ENCODE measurements at places on chromosomes 16 and 17.

DNA sequence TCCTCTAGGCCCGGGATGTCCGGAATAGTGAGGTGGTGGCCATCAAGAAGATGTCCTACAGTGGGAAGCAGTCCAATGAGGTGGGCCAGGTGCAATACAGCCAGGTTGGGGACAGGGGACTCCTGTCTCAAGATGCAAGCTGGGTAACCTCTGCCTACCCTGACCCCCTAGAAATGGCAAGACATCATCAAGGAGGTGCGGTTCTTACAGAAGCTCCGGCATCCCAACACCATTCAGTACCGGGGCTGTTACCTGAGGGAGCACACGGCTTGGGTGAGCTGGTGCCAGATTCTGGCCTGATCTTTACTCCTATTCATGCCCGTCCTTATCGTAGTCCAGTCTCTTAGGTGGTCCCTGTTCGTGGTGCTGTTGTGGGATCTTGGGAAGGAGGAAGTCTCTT lies 4.4 kb downstream of the TAOK2 start:
- no peak for DNase-seq

GRCh38 chr17:77426676-77427386 lies 286.1 kb downstream of the SEC14L1 start:
- DNase-seq = no peak

GRCh38 chr17:41583137-41584127 lies 3.3 kb downstream of the KRT14 start:
- no peak for DNase-seq

DNA sequence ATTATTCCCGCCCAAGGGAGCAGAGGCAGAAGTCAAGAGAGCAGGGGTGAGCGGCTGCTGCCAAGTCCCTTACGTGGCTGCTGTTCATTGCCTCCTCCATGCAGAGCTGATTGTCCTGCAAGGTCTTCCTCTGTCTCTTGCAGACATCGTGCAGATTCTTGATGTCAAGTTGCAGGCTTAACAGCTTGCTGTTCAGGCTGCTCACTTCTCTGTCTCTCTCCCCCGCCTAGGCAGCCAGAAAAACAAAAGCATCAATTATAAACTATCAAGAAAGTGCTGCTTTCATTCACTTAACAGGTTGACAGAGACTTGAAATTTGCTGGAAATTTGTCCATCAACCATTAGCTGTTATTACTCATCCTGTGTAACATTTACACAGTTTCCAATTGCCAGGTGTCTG lies 7.3 kb downstream of the PMFBP1 start:
- DNase-seq = no peak

GRCh38 chr16:79104567-79104966 lies 496.0 kb downstream of the MAF start:
- peak; percentile 34 for DNase-seq

DNA sequence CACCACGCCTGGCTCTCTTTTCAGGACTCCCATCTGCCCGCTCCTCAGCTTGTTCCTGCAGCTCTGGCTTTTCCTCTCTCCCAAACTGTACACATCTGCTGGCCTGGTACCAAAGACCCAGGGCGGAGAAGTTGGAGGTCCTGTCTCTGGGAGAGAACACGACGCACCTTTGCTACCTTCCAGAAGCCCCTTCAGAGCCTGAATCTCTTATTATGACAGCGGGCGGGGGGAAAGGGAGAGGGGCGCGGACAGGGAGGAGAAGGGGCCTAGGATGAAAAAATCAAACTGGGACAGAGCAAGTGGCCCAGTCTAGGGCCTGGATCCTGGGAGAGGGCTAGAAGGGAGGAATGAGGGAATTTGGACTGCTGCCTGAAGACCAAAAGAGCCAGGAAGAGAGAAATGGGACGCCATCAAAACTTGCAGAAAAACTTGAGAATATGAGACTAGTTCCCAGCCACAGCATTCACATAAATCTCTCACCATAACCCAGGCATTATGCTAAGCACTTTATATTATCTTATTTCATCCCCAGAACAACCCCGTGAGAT lies 2.5 kb upstream of the PER1 start:
- no peak for DNase-seq

GRCh38 chr16:24036614-24037013 lies 200.8 kb downstream of the PRKCB start:
- DNase-seq = peak; percentile 57

DNA sequence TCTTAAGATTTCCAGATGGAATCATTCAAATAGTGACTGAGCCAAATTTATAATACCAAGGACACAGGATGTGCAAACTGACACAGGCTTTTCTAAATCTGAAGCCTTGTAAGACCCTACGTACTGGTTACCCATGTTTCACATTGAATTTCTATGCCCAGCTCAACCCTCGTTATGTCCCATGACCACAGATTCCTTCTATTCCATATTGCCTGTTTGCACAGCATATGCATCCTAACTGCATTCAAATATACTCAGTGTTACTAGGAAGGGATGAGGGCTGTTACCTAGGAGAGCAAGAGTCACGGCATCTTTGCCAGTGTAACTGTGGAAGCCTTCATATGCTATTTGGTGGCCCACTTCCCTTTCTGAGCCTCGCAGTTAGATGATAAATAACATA lies 305.2 kb downstream of the SHISA9 start:
- no peak for DNase-seq

- DNase-seq = peak; percentile 95
Observed at GRCh38 chr17:48618256-48618896, 3.3 kb upstream of the HOXB8 start.

- peak; percentile 98 for DNase-seq
Observed at GRCh38 chr17:76968707-76969597, 100.7 kb downstream of the MGAT5B start.

GRCh38 chr16:85958731-85959130 lies 59.8 kb downstream of the IRF8 start:
- DNase-seq = no peak

DNA sequence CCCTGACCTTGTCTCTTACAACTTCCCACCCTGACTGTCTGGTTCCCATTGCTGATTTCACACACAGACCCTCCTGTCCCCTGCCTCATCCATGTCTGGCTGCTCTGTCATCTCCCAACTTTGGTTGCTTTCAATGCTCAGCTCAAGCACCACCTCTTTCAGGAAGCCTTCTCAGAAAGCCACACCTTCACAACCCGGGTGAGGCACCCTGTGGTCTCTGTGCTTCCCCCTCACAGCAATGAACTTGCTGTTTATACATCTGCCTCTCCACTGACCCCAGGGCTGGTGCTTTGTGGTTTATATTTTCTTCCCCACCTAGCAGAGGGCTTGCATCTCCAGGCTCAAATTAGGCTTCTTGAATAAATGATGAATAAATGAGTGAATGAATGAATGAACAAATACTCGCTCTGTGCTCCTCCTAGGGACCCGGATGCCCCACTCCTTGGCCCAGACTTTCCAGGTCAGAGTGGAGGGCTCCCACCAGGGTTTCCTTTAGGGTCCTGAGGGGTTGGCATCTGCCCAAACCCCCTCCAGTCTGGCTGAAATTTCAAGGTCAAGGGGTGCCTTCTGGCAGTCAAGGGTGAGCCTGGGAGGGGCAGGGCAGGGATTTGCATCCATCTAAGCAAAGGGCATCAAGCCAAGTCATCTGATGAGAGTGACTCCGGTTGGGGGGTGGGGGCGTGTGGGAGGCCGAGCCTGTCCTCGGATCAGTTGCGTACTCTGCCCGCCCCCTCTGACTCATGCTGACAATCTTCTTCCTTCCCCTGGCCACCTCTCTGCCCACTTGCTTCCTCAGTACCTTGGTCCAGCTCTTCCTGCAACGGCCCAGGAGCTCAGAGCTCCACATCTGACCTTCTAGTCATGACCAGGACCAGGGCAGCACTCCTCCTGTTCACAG lies at the start of gene ITGAX:
ITGAX (plus strand) TSS at position 783 of the 898 bp plus-strand sequence; CDS start at position 862, 79 bp downstream.
- peak; percentile 16 for DNase-seq

GRCh38 chr17:69734656-69735055 lies 320.2 kb downstream of the MAP2K6 start:
- no peak for DNase-seq

DNA sequence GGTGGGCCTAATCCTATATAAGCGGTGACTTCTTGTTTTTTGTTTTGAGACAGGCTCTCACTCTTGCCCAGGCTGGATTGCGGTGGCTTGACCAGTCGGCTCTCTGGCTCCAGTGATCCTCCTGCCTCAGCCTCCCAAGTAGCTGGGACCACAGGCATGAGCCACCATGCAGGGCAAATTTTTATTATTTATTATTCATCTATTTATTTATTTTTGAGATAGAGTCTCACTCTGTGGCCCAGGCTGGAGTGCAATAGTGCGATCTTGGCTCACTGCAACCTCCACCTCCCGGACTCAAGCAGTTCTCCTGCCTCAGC lies 4.7 kb upstream of the RNF213 start:
- no peak for DNase-seq

DNA sequence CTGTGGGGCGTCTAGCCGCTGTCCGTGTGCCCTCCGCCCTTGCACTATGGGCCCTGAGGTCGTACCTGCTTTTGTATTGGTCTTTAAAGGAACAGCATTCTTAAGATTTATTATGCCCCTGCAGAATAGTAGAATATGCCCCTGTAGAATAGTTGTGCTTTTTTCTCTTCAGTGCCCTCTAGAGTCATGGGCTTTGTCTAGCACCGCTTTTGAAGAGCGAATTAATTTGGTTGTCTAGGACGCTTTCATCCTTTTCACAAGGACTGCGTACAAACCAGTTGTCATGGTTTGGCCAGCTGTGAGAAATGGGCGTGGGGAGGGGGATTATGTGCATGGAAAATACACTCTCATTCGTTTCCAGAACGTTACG lies 621 bp downstream of the CEP95 start:
- DNase-seq = no peak

DNA sequence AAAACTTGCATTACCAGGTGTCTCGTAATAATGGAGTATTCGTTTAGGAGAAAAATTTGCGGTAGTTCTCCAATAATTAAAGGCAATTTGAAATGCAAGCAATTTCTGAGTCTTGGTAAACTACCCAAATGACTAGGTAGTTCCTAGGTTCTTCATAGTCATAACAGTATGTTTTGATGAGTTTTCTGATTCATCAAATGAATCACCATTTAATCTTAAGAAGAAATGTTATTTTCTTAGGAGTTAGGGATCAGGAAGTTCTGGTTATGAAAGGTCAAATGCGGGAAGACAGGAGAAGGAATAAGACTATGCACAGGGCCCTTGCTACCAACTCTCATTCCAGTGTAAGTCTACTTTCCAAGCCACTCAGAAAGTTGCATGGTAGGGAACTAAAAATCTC lies 221.5 kb upstream of the SOX9 start:
- DNase-seq = no peak

DNA sequence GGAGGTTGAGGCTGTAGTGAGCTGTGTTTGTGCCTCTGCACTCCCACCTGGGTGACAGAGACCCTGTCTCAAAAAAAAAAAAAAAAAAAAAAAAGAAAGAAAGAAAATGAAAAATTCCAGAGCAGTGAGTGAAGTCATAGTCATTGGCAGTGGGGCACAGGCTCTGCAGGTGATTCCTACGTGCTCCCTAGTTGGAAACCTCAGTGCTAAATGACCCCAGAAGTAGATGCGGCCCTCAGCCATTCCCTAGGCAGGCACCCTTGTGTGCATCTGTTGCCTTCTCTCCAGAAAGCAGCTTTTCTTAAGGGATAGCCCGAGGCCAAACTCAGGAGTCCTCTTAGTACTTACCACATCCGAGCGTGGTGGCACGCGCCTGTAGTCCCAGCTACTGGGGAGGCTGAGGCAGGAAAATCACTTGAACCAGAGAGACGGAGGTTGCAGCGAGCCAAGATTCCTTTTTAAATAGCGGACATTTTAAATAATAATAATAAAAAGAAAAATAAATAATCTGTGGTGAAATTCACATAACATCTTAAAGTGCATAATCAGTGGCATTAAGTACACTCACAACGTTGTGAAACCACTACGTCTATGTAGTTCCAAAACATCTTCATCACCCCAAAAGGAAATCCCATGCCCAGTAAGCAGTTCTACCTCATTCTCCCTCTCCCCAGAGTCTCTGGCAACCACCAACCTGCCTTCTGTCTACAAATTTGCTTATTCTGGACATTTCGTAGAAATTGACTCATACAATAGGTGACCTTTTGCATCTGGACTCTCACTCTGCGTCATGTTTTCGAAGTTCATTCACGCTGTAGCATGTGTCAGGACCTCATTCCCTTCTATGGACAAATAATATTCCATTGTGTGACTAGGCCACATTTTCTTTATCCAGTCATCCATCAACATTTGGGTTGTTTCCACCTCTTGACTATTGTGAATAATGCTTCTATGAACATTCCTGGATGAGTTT lies 12.5 kb upstream of the SPHK1 start:
- DNase-seq = no peak

DNA sequence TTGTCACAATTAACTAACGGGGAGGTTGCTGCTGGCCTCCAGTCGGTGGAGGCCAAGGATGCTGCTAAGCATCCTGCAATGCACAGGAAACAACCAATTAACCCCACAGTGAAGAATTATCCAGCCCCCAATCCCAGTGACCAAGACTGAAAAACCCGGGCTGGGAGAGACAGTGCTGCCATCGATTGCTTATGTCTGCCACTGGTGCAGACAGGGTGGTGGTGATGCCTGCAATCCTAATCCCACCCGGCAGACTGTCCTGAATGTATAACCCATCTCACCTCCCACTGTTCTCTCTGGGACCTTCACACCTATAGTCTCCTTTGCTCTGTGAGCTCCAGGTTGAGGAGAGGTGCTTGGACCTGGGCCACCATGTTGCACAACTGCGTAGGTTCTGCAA lies 42.3 kb upstream of the KLHDC4 start:
- DNase-seq = no peak

- no peak for DNase-seq
Observed at GRCh38 chr16:55559933-55560516, 6.5 kb upstream of the CAPNS2 start.

DNA sequence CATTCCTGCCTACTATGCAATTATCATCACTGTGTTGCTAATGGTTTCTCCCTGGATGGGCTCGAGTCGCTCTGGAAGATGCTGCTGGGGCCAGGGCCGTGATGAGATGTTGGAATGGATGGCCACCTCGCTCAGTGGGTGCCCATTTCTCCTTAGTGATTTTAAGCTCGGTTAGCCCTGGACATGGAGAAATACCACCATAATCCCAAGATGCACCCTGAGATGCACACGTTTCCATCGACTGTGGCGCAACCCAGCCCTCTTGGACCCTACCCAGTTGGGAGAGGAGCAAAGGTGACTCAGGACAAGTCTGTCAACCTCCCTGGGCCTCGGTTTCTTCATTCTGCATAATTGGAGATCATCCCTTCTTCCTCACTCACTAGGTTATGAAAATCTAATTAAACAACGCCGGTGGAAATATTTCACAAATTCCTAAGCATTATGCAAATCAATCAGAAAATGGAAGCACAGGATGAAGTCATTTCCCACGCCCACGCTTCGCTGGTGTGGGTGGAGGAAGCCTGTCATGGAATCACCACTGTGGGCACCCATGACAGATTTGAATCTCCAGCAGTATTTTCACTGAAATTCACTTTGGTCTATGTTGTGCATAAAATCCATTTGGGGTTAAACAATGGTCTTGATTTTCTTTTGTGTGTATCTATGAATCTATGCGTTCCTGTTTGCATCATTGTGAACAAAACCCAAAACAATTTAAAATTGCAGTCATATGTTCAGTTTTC lies 195.2 kb downstream of the AXIN2 start:
- DNase-seq = no peak

GRCh38 chr17:48672340-48672739 lies 46.2 kb upstream of the HOXB9 start:
- DNase-seq = no peak

GRCh38 chr17:73594025-73594424 lies 50.2 kb downstream of the SDK2 start:
- peak; percentile 51 for DNase-seq

- DNase-seq = no peak
Observed at GRCh38 chr17:63764716-63765115, 8.7 kb downstream of the CCDC47 start.
